CD4-positive, alpha-beta T cell treated with Interleukin-2 at 100 ng/mL for 4 hours (primary cell): ENCODE measurements at places on chromosomes 7 and 10.
A peak's percentile ranks its signal among the peaks of the same experiment; 100 is the strongest.

GRCh38 chr7:135263321-135263970 lies 29.8 kb downstream of the STRA8 start:
- DNase-seq = no peak

DNA sequence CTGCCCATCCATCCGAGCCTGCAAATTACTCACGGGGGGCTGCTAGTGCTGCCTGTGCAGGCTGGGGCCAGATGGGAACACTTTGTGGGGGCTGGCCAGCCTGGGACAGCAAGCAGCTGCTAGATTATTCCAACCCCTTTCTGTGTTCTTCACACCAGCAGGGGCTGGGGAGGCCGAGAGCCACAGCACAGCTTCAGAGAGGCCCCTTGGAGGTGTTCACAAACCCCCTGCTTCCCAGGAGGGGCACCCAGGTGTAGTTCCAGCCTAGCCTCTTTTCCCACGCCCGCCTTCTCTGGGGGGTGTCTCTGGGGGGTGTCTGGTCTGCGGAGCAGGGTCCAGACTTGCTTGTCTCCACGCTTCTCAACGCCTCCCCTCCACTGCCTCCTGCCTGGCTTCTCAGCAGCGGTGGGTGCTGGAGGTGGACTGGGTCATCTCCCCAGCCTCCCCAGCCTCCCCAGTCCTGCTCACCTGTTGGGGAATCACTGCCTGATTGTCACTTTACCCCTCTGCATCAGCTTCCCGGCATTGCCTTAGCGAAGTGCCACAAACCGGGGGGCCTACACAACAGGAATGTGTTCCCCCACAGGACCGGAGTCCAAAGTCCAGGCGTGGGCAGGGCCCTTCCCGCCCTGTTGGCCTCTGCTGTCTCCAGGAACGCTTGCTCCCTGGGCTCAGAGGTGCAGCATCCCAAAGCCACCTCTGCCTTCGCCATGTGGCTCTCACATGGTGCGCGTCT lies 74.0 kb upstream of the EN2 start:
- no peak for DNase-seq

- DNase-seq = no peak
These were observed 82.1 kb downstream of the TRIM24 start for GRCh38 chr7:138542183-138542582.

DNA sequence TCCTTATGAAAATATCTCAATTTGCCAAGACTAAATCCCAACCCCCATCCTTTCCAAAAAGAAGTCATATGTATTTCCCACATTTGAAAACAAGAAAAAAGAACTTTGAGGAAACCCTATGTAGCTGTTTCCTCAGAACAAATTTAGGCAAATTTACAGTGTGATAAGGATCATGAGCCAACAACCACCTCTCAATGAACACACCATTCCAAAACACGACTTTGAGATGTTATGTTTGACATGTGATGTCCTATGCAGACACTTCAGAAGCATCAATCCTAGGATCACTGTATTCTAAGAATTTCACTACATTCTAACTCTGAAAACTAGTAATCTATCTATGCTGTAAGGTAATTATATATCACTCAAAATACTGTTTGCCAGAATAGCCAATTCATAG lies 62.2 kb downstream of the NT5C2 start:
- no peak for DNase-seq

DNA sequence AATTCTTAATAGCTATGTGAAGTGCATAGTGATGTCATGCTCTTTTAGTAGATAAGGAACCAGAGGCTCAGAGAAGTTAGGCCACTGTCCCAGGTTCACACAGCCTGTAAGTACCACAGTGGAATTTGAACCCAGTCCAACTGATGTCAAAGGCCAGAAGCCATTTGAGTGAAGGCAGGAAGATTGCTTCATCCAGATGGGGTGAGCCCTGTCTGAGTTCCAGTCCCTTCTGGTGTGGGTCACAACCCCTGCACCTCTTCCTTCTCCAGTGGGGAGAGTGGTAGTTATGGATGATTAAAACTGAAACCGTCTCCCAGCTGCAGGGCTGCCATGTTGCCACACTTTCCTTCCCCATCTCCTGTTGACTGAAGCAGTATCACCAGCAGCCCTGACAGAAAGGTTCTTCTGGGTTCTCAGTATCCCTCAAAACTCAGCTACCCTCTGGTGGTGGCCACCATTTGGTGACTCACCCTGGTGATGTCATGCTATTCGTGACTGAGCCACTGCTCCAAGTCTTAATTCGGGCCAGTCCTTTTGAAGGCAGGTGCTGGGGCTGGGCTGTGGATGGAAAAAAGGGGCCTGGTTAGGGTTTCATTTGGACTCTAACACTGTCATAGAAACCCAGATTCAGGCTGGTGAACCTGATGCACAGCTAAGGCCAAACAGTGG lies 1.5 kb upstream of the C10orf95 start:
- peak; percentile 63 for DNase-seq

GRCh38 chr10:127526161-127526560 lies 22.9 kb upstream of the NPS start:
- no peak for DNase-seq

GRCh38 chr10:14822879-14823755 lies 14.7 kb downstream of the CDNF start:
- peak; percentile 64 for DNase-seq

DNA sequence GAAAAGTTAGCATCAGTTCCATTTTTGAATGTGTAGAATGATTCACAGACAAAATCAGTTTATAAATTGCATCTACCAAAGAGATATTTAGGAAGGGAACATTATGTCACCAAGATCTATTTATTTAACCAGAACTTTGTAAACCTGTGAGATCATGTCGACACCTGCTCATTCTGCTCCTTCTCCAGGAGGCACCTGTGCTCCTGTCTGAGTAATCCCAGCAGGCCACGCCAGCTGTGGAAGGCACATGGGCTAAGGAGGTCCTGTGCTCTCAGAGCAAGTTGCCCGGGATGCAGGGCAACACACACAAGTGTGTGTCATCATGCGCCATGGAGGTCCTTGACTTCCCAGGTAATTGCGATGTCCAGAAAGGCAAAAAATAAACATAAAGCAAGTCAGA lies 45.5 kb upstream of the ADARB2 start:
- no peak for DNase-seq

- DNase-seq = no peak
These were observed 3.4 kb downstream of the NEUROD6 start for GRCh38 chr7:31337002-31337565.

DNA sequence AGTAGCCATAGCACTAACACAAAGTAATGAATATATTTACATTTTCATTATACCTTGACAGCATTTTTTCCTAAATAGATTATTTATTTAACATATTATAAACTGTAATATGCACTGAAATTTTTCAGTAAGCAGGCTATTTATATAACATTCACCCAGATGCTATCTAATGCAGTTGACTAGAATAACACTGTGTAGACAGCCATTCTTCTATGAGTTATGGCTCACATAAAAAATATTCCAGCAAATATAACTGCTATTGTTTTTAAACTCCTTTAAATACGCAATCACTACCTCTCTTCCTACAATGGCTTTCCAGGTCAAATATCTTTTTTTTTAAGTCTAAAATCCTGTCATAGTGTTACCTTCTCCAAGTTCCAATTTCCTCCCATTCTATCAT lies 21.6 kb downstream of the TPK1 start:
- DNase-seq = no peak

DNA sequence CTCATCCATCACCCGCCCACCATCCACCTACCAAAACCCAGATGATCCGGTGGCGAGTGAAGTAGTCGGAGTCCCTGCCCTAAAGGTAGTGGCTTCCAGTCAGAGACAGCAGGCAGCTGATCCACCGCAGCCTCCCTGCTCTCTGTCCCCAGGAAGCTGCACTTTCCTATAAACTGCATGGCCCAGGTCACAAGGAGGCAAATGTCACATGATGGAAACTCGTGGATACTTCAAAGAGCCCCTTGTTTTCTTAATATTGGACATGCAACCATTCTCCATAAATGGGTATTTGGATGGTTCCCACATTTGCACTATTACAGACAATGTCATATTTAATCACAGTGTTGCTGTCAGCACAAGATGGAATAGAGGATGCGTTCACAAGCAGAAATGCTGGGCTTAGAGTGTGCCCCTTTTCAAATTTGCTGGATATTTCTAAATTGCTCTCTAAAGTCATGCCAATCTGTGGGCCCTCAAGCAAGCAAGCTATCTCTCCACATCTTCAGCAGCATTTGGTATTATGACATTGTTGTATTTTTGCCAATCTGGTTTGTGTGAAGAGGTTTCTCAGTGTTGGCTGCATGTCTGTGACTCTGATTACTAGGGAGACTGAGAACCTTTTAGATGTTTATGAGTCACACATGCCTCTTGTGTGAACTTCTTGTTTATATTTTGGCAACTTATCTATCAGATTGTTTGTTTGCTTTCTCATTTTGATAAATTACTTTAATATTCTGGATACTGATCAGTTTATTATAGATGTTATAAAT lies 822.0 kb downstream of the TNS3 start:
- no peak for DNase-seq

- peak; percentile 61 for DNase-seq
These were observed 143.5 kb downstream of the PIP4K2A start for GRCh38 chr10:22570733-22571430.

DNA sequence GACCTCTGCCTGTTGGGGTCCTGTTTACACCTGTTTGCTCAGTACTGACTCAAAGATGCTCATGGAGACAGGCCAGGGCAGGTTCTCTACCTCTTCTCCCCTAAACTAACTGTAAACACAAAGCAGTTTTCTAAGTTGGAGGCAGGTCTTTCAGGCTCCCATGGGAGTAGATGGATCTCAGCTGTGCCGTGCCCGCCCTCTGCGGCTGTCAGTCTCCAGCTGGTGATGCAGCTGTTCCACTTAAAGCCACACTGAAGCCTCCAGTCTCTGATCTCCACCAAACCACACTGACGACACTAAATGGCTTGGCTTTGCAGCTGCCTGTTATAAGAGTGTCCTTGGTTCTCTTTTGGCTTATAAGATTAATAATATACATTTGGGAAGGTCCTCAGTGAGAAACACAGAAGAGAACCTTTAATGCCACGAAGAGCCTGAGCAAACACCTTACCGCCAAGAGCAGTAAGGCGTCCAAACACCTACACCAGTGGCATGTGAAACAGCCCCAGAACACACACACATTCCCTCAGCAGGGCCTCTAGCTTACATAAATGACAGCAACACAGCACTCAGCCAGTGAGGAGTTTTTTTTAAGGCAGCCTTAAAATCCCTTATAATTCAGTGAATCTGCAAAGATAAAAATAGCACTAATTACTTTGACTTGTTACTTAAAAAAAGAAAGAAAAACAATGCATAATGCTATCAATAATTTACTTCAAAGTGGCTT lies 60.4 kb upstream of the KCNIP2 start:
- DNase-seq = no peak

DNA sequence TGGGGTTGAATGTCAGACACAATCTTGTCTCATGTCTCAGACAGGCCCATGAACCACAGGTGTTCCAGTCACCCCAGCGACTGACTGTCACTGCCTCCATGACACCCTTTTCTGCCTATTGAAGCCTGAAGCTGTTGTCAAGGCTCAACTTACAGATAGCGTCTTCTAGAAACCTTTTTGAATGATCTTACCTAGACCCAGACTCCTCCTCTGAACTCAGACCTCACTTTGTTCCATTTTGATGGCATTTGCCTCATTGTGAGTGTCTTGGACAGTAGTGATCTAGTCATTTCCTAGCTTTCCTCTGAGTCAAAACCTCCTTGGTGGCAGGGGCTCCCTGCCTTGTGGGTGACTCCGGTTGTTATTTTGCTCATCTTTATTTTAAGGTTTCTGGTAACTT lies 98.3 kb upstream of the AGK start:
- no peak for DNase-seq

GRCh38 chr10:94631077-94631875 lies 52.3 kb upstream of the CYP2C18 start:
- no peak for DNase-seq

DNA sequence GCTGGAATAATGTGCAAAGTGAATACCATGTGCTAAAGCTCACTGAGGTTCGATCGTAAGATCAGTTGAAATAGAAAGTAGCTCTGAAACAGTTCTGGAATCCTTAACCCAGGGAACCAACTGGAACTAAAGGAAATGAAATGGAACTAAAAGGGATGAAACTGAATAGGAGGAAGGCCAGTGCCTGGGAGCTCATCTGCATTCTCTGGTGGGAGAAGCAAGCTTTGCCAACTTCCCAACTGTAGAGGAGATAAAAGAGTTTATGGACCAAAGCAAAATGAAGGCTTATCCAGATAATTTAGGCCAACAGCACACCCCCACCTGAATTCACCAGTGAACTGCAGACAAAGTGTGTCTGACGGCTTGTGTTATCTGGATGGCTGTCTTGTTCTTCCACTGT lies 188.6 kb upstream of the HABP2 start:
- DNase-seq = no peak

- DNase-seq = no peak
These were observed 61.2 kb downstream of the SH2D4B start for GRCh38 chr10:80598951-80599350.

DNA sequence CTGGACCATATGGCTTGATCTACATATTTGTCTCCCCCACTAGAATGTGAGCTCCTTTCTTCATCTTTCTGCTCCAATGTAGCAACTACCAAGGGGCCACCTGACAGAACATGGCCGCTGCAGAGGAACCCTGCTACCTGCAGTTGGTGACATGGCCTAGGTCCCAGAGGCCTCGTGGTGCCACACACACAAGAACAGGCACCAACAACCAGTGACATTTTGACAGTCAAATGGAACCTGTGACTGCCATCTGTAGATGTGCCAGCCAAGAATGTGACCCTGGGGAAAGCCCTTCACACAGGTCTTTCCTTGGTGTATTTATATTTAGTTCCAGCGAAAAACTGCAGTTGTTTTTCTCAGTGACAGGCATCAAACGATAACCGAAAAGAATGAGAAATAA lies 67.9 kb upstream of the ANKRD1 start:
- no peak for DNase-seq

- DNase-seq = no peak
These were observed 25.3 kb downstream of the CHCHD3 start for GRCh38 chr7:133056370-133057238.

DNA sequence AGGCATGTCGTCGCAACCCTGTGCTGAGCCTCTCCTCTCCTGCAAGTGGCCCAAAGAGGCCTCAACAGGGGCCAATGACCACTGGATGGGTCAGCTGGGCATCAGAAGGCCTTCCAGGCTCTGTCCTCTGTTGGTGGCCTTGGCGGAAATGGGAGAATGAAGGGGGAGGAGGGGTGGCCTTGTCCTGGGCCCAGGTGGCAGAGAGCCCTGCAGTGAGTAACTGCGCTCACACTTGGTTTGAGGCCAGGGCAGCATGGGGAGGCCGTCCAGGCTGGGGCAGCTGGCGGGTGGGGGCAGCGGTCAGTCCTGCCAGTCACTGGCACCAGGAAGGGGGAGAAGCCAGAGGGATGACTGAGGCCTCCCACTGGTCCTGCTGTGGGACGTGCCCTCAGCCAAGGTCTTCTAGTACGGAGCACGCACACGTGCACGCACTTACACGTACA lies 59.8 kb downstream of the LHPP start:
- no peak for DNase-seq
